SJCRH30 (cell line): ENCODE measurements at places on chromosomes 13 and 19. TPM values are rescaled to one million over a fixed set of nuclear protein-coding genes. Genes with fewer than 3 reads are reported as not detected.

Gene TUBA3C
- not detected in 2 replicates for total RNA-seq

DNA sequence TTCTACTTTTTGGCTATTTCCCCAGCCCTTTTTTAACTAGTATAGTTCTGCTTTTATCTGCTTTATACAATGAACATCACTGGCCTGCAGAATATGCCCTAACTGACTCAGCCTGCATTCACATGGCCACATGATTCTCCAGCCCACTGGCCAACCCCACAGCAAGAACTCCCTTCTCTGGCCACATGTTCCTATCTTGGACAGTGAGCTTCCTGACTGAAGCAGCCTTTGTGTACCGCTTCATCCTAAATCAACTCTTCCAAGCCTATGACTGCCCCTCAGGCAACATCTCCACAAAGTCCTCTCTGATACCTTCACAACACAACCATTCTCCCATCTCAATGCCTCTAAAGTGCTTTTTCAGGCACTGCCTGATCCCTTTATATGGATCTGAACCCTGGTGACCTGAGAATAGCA, 214.1 kb downstream of the COL4A1 start:
- no peak for DNase-seq

- DNase-seq: no peak
These were observed 54.6 kb downstream of the ATP11A start for GRCh38 chr13:112744168-112745021.

GRCh38 chr13:99322297-99323103, 15.3 kb upstream of the GPR183 start:
- DNase-seq: no peak

- DNase-seq: no peak
These were observed 1065.8 kb upstream of the MIR17HG start for GRCh38 chr13:90281709-90282108.
